ENCODE measurements at places on chromosomes 2 and 18.

- DNase-seq = no peak
Observed at GRCh38 chr2:182586426-182586825, 129.6 kb upstream of the DNAJC10 start.

- DNase-seq = no peak
Observed at GRCh38 chr18:13019301-13019700, 28.1 kb downstream of the CEP192 start.

GRCh38 chr2:47173986-47174732 lies 19.1 kb upstream of the STPG4 start:
- no peak for DNase-seq

DNA sequence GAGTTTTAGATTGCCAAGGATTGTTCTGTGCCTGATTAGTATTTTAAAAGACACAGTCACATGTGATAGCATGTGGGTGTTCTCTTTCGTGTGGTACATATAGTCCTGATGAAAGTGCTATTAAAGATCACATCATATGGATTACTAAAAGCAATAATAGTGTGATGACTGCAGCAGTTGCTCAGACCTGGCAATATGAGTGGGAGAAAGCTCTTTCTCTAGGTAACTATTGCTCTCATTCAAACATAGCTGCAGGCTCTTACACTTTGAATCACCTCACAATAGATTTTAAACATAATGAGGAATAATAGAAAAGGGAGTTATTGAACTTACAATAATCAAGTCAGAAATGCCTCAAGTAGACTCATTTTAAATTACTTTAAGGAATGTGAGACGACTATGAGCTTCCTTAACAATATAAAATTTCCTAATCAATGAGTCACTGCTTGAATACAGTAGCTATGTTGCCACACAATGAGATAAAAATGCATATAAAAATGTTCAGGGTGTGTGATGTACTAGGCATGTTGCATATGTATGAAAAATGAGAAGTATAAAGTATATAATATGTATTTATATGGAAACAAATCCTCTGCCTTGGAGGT lies 452.1 kb downstream of the TMX3 start:
- DNase-seq = no peak

DNA sequence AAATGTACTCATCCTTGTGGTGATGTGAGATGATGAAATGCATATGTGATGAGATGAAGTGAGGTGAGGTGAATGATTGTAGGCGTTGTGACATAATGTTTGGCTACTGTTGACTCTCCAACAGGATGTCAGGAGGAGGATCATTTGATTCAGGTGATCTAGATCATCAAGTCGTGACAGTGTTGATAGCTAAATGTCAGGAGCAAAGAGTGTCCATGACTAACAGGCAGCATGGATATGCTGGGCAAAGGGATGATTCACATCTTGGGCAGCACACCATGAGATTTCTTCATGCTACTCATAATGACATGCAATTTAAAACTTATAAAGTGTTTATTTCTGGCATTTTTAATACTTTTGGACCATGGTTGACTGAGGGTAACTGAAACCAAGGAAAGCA lies 40.2 kb upstream of the UBXN4 start:
- DNase-seq = no peak

- DNase-seq = no peak
Observed at GRCh38 chr2:181844551-181845290, 46.8 kb upstream of the ITPRID2 start.

- no peak for DNase-seq
Observed at GRCh38 chr2:190094316-190094871, 31.9 kb upstream of the MSTN start.

GRCh38 chr2:232587512-232587911 lies 37.0 kb downstream of the EIF4E2 start:
- DNase-seq = no peak

DNA sequence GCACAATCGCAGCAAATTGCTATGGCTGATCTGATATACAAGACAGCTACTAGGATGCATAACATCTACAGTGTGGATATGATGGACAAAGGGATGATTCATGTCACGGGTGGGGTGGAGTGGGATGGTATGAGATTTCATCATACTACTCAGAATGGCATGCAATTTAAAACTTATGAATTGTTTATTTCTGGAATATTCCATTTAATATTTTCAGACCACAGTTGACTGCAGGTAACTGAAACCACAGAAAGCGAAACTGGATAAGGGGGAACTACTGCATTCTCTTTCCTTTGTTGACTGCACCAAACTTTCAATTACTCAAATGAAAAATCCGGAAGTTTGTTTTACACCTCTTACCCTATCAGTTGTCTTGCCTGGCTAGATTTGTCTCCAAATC lies 94.4 kb upstream of the NEUROD1 start:
- no peak for DNase-seq

- DNase-seq = no peak
Observed at GRCh38 chr2:56372071-56372656, 188.4 kb downstream of the CCDC85A start.

- no peak for DNase-seq
Observed at GRCh38 chr2:197710424-197711042, 5.4 kb downstream of the MARS2 start.

DNA sequence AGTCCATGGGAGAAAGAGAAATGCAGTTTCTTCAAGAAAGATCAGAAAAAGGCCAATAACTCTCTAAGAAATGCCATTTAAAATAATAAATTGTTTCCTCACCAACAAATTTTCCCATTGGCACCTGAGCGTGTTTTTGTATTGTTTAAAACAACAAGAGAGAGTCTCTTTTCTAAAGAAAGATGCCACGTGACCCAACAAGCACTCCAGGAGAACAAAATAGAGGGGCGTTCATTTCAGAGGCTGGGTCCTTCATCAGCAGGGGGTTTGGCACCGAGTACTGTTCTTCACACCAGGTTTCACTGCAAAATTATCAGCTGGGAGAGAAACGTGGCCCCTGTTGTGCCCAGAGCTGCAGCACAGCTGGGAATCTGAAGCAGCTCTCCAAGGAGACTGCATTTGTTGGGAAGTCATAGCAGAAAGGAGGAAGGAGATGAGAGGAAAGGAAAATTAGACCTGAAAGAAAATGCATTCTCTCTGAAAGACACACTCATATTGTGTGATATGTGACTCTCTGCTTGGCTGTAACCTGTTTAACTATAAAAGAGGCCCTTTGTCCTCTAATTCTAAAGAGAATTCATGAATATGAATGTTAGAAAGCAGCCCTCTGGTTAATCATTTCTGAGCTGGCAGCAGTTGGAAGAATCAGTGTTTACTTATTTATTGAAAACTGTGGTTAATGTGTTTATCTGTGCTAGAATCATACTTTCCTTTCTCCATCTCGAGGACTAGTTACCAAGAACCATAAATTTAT lies 205.3 kb upstream of the CDH20 start:
- no peak for DNase-seq

DNA sequence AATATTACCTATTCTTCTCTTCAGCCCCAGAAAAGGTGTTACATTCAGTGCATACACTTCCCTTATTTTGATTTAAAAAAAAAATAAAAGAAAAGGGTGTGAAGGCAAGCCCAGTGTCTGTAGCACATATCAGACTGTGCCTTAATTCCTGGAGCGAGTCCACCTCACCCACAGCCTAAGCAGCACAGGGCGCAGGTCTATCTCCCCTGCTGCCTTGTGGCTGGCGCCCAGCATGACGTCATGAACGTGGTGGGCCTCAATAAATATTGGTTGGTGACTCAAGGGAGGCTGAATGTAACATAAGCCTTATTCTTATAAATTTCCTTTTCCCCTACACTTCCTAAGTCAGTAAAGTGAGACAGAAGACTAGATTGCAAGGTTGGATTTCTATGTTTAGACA lies 26.4 kb downstream of the ST3GAL5 start:
- no peak for DNase-seq

GRCh38 chr18:2448565-2449151 lies 122.6 kb downstream of the METTL4 start:
- DNase-seq = no peak

GRCh38 chr2:9124231-9124741 lies 82.3 kb upstream of the ASAP2 start:
- no peak for DNase-seq

All from DMS79 treated with DMSO at 0.1 percent for 48 hours (cell line).